ENCODE measurements at places on chromosomes 7 and 10.

GRCh38 chr10:120012566-120012965, 120.0 kb downstream of the SEC23IP start:
- DNase-seq: no peak

GRCh38 chr10:78516756-78517155, 483.1 kb downstream of the RPS24 start:
- DNase-seq: no peak

DNA sequence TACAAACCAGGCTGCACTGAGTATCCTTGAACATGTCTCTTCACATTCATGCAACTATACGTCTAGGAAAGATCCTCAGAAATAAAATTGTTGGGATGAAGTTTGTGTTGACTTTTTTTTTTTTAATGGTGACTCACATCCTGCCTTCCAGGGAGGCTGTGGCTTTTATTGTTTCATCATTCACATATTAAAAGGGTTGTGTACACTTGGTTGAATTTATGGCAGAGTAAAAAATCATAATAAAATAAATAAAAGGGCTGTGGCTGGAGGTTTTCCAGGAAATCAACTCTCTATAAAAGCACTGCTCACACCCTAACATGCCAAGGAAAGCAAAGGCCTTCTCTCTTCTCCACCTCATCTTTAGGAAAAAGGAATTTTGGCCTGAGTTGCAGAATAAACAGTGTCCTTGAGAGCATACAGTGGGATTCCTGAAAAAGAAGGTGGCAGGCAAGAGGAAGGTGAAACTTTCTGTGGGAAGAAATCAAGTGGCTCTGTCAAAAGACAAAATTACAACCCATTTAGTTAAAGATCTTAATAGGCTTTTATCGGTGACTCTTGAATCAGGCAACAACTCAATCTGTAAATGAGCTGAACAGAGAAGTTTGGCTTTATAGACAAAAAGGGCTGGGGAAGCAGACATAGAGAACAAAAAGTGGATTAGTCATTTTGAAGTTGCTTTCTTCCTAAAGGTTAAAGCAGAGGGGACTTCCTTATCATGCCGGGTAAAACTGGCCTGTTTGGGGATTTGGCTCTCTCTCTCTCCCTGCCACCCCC, 41.6 kb upstream of the FHIP2A start:
- no peak for DNase-seq

DNA sequence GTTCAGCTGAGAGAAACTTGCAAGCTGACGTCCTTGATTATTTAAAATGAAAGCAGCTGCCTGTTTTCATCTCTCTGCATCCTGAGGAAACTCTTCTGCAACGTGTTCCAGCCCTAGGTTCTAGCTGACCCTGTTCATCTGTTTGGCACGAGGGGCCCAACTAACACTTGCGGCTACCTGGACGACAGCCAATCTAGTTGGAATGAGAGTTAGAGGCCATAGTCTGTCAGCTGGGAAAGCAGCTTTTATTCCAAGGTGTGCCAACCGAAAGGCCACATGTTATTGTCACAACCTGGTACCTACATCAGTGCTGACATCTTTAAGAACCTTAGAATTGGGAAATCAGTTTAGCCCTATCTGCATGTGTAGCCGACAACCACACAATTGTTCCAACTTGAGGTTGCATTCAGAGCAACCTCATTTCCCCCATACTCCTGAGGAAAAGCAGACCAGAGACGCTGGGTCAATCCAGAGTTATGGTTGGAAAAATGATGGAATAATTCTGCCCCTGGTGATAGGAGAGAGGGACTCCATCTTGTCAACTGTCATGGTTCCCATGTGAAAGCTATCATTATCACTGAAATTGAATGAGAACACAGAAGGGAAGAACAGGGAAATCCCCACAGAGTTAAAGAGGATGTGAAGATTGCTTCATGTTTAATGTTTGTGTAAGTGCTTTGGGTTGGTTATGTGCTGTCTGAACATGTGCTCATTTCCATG, 121.6 kb downstream of the EGFR start:
- DNase-seq: no peak

DNA sequence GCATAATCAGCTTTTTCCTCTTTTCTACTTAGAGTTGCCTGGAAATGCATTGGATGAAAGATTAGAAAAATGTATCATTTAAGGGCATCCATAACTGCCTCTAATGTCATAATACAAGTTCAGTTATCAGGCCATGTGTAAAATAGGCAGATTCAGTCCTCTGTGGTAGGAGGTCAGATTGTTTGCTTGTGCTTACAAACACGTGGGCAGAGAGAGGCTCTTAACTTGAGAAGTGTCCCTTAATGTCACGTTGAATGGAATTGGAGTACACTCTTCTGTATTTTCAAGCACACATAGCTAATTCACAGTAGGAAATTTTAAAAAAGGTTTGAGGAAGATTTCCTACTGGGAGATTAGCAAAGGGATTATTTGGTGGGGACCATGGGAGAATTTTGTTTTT, 359.8 kb upstream of the MTPN start:
- DNase-seq: no peak

- DNase-seq: no peak
Observed at GRCh38 chr10:75877877-75878276, 446.5 kb downstream of the LRMDA start.

- peak; percentile 10 for DNase-seq
Observed at GRCh38 chr10:89163265-89163995, 43.7 kb downstream of the CH25H start.

GRCh38 chr7:130134106-130134636, 63.8 kb downstream of the KLHDC10 start:
- no peak for DNase-seq

GRCh38 chr7:52475001-52475582, 560.3 kb upstream of the POM121L12 start:
- no peak for DNase-seq

DNA sequence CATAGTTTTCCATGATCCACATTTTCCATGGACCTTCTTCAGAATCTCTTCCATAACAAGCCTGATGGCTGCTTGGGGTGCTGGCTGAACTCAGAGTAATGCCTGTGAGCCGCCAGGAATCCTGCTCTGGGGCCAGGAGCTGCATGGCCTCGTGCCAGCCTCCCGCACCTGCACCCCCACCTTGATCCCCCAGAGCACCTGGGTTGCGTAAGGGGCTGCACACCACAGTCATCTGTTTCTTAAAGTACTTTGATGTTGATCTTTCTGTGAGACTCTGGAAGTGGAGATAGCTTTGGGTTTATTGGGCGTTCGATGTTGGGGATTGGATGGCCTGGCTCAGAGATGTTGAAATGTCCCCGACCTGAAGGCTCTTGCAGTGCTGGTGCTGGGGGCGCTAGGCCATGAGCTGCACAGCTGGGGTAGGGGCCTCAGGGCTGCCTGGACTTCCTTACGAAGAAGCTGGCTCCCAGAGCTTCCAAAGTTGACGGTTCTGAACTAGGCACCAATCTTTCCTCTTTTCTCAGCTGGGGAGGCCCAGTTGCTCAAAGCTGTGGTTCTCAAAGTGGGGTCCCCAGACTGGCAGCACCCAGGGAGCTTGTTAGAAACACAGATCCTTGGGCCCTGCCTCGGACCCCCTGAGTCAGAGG, 534.0 kb downstream of the DNAJB6 start:
- no peak for DNase-seq

DNA sequence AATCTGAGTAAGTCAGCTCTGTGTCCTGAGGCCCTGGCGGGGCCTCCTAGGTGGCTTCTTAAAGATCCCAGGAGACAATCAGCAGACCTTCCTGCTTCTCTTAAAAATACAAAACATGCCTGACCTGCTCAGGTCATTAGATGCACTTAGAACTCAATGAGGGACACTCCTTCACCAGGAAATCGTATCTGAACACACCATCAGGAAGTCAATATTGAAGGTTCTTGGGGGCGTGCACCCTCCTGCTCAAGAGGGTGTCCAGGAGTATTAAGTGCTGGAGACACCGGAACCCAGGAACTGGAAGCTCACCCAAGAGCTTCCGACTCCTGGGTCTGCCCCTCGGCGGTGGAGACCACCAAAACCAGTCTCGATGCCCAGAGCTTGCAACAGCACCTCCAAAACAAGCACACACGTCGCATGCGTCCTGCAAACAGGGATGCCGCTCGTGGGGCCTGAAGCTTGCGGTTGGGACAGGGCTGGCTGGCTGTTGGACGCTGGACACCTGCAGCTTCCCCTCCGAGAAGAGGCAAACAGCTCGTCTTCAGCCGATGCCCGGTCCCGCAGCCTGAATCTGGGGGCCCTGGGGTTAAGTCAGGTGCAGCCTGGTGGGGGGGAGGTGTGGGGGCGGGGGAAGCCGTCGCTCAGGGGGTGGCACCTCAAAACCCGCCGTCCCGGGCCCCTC, 803 bp downstream of the RAPGEF5 start:
- no peak for DNase-seq

GRCh38 chr7:113880559-113880958, 38.2 kb downstream of the PPP1R3A start:
- no peak for DNase-seq

- no peak for DNase-seq
Observed at GRCh38 chr7:21912305-21912704, 33.4 kb downstream of the CDCA7L start.

- no peak for DNase-seq
Observed at GRCh38 chr7:70325509-70326101, 727.3 kb downstream of the AUTS2 start.

DNA sequence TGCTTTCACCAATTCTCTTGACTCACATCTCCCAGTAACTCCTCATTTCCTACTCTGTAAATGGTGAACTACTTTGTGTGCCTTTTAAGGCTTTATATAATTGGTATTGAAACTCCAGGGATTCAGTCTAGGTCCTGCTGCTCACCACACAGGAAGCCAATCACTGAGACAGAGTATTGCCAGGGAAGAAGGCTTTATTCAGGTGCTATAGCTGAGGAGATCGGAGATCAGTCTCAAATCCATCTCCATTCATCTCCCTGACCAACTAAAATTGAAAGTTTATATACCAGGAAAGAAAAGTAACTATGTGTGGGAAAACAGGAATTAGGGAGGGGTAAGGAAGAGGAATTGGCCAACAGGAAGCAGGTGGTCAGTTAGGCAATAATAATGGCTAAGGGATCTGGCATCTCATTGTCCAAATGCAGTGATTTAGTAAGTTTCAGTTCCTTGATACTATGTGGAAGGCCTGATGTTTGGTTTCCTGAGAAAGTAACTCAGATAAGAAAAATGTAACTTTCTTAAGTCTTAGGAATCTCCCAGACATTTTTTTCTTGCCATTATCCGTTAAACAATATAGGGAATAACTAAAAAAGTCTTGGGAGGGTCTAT, 10.2 kb upstream of the SDHAF3 start:
- DNase-seq: no peak

DNA sequence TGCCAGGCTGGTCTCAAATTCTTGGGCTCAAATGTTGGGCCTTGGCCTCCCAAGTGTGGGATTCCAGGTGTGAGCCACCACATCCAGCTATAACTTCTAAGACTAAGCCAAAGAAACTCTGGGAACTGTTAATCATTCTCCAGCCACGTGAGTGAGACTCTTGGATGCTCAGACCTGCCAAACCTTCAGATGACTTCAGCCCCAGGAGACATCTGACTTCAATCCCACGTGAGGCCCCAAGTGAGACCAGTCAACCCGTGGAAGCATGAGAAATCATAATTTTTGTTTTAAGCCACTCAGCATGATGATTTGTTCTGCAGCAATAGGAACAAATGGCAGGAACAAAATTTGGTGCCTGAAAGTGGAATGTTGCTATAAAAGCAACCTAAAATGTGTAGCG, 4.3 kb upstream of the PCBD1 start:
- DNase-seq: no peak

- DNase-seq: no peak
Observed at GRCh38 chr7:105229641-105230040, 159.1 kb downstream of the SRPK2 start.

- DNase-seq: no peak
Observed at GRCh38 chr10:89887830-89888229, 186.4 kb downstream of the KIF20B start.

DNA sequence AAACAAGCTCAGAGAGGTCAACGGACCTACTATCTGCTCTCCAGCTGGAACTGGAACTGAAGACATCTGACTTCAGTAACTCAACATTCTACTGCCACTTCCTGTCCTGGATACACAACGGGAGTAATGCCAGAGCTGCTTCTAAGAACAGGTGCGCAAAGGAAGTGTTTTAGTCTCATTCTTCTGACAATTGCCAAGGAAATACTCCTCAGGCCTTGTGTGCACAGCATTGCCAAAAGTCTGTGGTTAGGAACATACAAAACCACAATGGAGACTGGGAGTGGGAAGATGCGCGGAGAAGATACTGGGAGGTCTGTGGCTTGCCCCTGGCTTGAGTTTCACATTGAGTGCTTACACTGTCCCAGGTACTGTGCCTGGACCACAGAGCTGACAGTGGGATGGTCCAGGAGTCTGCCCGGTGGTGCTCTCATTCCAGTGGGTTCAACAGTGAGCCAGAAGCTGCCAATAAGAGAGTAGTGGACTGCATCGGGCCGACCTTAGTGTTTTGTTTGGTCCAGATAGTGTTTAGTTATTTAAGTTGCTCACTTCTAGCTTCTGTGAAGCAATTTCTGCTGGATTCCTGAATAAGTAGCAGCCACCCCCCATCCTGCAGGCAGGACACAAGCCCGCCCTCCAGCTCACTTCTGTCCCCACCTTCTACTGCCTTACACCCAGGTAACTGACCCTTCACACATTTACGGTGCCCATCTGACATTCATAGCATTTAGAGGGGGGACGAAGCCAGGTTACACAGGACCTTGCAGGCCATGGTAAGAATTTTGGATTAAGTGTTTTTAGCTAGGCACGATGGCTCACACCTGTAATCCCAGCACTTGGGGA, 10.3 kb downstream of the TBL2 start:
- no peak for DNase-seq

GRCh38 chr10:4195213-4195612, 410.2 kb upstream of the KLF6 start:
- DNase-seq: no peak

DNA sequence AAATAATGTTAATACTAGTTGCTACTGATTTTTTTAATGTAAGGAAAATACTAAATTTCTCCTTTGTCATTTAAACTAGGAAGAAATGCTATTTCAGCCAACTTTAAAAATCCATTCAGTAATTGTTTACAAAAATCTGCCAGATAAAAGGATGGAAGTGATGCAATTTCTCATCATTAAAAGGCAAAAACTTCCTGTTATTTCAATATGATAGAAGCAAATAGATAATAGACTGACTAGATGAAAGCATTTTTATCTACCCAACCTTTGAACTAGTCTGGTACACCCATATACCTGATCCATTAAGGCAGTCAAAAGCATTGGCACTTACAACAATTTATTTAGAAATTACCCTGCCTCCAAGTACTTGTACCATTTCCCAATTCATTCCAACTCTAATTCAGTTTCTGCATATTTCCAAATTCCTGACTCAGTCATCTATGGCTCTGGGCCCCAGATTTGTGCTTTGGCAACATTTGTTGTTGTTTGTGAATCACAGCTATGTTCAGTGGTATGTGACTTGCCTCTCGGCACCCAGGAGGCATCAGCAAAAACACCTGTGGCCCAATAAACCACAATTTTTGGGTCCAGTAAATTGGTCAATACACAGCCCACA, 482.6 kb upstream of the SEMA3A start:
- no peak for DNase-seq

All from head of caudate nucleus (tissue), 42 donors.